GF-D8 (cell line): ENCODE measurements at places on chromosomes 7 and 10.

DNA sequence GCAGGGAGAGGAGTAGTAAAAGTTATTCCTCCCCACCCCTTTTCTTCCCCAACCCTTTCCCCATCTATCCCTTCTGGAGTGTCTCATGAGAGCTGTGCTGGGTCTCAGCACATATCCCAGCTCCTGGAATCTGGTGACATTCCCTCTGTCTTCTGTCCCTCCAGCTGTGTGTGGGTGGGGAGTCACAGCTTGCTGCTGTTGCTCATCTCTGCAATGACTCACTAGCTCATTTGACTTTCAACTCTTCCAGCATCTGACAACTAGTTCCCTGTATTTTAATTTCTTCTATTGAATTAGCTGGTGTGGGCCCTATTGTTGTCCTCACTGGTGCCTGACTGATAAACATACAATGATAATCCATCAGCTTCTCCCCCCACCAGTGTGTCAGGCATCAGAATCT is 198.9 kb upstream of the AUTS2 start:
- DNase-seq: no peak

GRCh38 chr7:112546723-112547513 is 66.1 kb downstream of the LSMEM1 start:
- no peak for DNase-seq

GRCh38 chr10:131733596-131733995 is 167.2 kb upstream of the PPP2R2D start:
- no peak for DNase-seq

DNA sequence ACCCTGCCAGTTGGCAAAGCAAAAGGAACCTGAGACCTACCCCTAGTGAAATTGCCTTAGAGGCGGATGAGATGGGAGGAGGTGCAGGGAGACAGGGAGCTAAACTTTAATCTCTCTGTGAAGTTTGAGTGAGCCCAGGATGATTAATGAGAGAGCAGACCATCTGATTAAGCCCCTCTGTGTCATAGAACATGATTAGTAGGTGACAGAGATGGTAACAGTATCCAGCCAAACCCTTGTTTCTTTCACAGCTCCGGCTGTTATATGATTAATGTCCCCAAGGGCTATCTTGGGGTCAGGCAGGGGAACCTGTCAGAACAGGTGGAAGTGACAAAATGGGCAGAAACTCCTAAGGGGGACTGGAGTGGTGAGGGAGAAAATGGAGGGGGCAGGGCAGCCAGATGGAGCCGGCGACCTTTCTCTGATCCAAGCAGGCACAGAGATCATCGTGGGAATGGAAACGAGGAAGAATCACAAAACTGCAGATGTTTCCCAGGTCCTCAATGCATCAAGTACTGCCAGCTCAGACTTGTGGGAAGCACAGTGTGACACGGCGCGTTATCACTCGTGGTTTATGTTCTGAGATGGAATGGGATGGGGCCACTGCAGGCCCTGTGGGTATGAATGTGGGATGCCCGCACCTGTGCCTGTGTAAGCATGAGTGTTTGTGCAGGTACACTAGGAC is 684.2 kb downstream of the LRMDA start:
- no peak for DNase-seq

DNA sequence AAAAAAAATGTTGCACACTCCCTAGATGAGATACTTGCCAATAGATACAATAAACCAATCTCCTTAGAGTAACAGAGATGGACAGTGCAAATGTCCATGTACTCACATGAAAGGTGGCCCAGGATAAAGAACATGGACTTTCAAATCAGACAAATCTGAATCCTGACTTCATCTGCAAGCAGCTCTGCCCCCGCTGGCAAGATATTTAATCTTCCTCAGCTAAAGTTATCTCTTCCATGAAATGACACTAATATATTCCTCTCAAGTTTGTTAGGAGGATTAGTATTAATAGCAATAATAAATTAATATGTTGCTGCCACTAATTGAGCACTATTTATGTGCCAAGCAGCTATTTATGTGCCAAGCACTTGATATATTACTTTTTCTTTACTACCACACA is 148.6 kb upstream of the YAE1 start:
- DNase-seq: no peak

DNA sequence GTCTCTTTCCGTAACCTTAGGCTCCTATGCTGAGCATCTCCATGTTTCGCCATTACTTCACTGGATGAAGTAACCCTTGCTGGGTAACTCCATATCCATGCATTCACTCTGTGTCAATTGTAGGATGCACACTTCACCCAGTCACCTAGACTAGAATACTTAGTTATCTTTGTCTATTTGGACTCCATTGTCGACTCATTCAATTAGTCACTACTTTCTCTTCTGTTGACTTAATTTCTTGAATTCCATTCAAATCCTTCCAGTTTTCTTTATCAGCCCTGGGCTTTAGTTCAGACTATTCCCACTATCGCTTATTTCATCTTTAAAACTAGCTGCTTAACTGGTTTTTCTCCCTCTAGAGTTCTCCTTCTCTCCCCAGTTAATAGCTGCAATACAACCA is 111.3 kb upstream of the TNS3 start:
- DNase-seq: no peak

DNA sequence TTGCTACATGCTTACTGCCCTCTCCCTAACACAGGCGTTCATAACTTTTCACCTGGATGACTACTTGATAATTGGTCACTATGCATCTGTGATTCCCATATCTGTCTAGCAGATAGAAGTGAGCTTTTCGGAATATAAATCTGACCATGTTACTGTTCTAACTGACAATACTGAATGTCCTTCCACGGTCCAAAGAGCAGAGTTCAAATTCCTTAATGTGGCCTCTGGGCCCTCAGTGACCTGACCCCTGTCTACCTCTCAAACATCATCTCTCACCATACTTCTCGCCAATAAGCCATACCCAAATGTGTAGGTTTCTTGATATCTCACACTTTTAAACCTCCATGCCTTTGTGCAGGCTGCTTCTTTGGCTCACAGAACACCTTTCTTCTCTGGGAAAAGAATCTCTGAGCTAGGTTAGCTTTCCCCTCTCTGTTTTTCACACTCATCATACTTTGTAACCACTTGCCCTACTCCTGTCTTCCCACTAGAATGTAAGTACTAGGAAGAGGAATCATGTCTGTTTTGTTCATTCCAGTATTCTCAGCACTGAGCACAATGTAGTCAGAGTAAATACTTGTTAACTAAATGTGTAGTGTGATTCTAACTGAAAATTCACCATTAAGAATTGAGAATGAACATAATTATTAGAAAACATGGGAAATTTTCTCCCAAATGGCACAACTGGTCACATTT is 39.2 kb upstream of the LRRC17 start:
- DNase-seq: no peak

DNA sequence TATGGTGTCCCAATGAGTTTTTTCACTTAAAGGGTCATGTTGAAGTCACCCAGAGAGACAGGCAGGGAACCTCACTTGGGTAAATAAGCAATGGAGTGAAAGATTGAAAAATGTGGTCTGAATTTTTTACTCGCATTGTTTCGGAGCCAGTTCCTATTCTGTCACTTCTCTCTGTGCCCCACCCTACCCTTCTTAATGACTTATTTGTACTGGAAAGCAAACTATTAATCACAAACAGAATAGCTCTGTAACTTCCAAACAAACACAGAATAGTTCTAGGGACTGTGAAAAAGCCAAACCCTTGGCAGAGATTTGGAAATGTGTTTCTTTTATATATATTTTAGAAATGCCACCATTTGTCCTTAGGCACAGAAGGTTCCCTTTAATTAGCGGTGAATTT is 76.0 kb downstream of the LRMDA start:
- no peak for DNase-seq

- DNase-seq: no peak
These were observed 97.4 kb upstream of the BMPER start for GRCh38 chr7:33807779-33808482.

- no peak for DNase-seq
These were observed 139.0 kb downstream of the NRF1 start for GRCh38 chr7:129750501-129750900.

GRCh38 chr7:101617451-101618206 is 11.5 kb downstream of the MYL10 start:
- DNase-seq: no peak

GRCh38 chr10:106980495-106981451 is 183.7 kb downstream of the SORCS1 start:
- DNase-seq: no peak
